ENCODE measurements at places on chromosomes 12 and 14.

DNA sequence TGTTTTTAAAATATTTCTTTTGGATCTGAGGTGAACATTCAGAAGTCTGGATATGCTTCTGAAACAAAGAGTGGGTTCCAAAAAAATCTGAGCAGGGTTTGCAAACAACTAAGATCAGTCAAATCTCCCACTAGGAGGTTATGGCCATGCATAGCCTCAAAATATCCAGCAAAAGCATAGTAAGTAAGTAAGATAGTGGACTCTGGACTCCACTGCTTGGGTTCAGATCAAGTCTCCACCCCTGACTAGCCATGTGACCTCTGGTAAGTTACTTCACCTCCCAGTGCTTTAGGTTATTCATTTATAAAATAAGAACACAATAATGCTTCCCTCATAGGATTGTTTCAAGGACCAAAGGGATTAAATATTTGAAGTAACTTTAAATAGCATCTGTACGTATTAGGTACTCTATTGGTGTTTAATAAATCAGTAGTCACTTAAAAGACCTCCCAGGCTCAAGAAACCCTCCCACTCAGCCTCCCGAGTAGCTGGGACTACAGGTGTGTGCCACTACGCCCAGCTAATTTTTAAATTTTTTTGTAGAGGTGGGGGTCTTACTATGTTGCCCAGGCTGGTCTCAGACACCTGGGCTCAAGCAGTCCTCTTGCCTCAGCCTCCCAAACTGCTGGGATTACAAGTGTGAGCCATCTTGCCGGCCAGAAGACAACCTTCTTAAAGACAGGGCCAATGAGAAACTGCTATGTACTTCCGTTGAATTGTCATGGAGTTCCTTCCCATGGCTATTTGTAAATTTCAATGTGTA, 95.7 kb upstream of the SOX5 start:
- DNase-seq, result no peak

DNA sequence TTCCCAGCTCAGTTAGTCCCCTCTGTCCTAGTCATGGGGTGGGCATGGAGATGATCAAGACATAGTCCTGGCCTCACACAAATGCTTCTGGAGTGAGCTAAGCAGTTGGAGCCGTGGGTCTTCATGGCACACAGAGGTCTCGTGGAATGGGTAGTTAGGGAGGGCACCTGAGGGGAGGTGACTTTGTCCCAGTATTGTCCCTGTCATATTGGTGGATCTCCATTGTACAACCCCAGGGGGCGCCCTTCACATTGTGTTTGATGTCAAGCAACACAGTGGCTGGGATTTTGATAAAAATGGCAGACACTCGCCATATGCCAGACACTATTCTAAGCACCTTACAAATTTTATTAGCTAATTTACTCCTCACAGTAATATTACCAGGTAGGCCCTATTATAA, 175.4 kb upstream of the LHX5 start:
- no peak for DNase-seq

DNA sequence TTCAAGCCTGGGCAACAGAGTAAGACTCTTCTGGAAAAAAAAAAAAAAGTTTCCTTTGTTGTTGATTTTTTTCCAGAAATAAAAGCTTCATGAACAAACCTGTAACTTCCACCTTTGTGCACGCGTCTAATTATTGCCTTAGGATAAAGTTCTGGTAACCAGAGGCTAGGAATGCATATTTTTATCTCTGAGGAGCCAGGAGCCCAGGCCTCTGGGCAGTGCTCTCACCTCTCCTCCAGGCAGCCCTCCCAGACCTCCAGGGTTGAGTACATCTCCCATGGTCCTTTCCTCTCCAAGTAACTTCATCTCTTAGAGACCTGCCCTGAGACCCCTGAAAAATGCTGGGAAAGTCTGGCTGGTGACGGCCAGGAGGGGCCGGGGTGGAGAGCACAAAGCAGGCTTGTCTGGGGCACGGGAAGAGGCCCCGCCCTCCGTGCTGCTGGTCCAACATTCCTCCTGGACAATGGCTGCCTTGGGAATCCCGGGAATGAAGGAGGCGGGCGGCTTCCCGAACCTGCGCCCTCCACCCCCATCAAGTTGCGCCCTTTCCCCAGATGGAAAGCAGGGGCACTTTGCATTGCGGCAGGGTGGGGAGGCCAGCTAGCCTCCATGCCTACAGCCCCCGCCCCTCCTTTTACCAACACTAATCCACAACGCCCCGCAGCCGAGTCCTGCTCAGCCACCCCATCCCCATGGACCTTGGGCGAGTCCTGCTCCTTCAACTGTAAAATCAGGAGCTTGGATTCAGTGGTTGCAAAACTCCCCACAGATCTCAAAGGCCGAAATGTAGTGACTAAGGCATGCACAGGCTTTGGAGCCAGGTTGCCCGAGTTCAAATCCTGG, 7.3 kb upstream of the FIGNL2 start:
- DNase-seq, result no peak

- peak; percentile 5 for DNase-seq
These were observed 94.0 kb downstream of the C12orf50 start for GRCh38 chr12:87935216-87935615.

GRCh38 chr14:72776701-72777261, 117.1 kb downstream of the DPF3 start:
- DNase-seq, result no peak

GRCh38 chr14:104441275-104442106, 138.1 kb upstream of the C14orf180 start:
- no peak for DNase-seq

DNA sequence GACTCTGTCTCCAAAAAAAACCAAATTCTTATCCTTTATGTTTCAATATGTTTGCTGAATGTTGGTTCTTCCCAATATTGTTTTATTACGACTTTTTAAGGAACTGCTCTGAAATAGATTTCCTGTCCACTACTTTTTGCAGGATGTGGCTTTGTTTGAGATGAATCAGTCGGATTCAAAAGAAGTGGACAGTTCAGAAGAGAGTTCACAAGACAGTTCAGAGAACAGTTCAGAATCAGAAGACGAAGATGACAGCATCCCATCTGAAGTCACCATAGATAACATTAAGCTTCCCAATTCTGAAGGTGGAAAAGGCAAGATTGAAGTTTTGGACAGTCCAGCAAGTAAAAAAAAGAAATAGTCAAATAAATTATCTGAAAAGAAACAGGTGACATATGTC, 8.2 kb downstream of the NOPCHAP1 start:
- DNase-seq, result no peak

DNA sequence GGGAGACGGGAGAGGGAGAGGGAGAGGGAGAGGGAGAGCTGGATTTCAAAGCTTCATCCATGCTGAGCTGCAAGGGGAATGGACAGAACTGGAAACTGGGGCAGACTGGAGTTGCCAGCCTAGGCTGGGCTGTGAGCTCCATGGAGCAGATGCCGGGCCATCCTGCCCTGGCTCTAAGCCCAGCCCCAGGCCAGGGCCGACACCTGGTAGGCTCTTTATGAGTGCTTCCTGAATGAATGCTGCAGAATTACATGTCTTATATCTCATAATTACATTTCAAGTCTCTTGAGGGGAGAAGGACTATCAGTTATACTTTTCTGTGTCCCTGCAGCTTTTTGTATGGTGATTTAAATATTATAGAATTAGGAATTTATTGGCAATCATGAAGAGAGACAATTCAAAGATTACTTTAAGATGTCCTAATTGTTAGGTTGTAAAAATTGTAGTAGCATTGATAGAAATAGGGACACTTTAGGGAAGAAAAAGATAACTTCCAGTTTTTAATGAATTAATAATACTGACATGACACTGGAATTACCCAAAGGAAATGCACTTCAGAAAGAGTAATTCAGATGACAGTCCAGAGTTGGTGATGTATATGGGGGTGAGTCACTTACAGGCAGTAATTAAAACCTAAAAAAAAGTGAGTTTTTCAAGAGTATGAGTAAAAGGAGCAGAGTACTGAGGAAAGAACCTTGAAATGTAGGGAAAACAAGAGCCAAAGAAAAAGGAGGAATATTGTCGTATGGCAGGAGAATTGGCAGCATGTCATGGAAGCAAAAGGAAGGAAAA, 29.0 kb downstream of the SCYL2 start:
- DNase-seq, result no peak

Measured in Kasumi-1 (cell line).